ENCODE measurements at places on chromosomes 3 and 15.

GRCh38 chr3:129121016-129121791 is 400 bp downstream of the RAB43 start:
- peak; percentile 67 for DNase-seq

- DNase-seq: no peak
These were observed 674.7 kb downstream of the MECOM start for GRCh38 chr3:168988853-168989252.

DNA sequence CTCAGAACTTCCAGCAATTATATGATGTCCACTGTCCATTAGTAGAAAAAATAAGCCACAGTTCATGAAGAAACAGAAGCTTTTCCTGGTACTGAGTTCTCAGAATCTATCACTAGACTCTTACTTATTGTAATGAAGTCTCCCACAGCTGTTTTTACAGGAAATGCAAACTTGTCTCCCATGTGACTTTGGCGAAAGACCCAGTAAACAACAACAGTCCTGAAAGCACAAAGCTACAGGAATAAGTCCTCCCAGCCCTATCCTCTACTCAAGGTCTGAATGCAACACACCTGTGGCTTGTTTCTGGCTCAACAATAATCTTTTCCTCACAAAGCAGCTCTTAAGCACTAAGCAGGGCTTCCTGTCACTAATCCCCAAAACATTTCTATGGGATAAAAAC is 55.9 kb downstream of the EOMES start:
- peak; percentile 10 for DNase-seq

- peak; percentile 85 for DNase-seq
These were observed 561 bp downstream of the SIDT1 start for GRCh38 chr3:113532698-113533533.

GRCh38 chr15:42725331-42725903 is 11.5 kb downstream of the CDAN1 start:
- DNase-seq: no peak

GRCh38 chr3:57586778-57587177 is 10.4 kb downstream of the ARF4 start:
- no peak for DNase-seq
